ENCODE measurements at places on chromosomes 16 and 17. TPM values are rescaled to one million over a fixed set of nuclear protein-coding genes. Genes with fewer than 3 reads are reported as not detected.

GRCh38 chr16:11084876-11085485 is 140.6 kb downstream of the CLEC16A start:
- no peak for DNase-seq

GRCh38 chr17:20074001-20074400 is 64.8 kb downstream of the SPECC1 start:
- DNase-seq: no peak

- peak; percentile 27 for DNase-seq
Measured at GRCh38 chr17:181245-182049, at the start of gene DOC2B. TSS of gene DOC2B (minus strand) at chr17:181650. CDS start at chr17:181479, 171 bp downstream.

DNA sequence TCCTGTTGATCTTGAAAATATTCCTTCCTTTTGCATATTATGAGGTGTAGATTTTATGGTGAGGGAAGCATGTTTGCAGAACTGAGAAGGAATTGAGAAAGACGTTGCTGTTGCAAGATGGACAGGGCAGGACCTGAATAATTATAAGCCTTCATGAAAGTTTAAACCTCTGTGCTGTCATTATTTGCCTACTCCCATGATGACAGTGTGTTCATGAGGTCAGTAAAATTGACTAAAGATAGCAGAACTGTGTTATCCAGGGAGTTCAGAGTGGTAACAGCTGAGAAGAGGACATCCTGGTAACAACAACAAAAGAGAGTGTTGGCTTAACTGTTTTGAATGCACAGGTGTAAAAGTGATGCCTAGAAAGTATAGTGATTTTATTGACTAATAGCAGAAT is 45.3 kb upstream of the HLF start:
- no peak for DNase-seq

HS3ST3A1 gene
- total RNA-seq: 0.53 TPM

DNA sequence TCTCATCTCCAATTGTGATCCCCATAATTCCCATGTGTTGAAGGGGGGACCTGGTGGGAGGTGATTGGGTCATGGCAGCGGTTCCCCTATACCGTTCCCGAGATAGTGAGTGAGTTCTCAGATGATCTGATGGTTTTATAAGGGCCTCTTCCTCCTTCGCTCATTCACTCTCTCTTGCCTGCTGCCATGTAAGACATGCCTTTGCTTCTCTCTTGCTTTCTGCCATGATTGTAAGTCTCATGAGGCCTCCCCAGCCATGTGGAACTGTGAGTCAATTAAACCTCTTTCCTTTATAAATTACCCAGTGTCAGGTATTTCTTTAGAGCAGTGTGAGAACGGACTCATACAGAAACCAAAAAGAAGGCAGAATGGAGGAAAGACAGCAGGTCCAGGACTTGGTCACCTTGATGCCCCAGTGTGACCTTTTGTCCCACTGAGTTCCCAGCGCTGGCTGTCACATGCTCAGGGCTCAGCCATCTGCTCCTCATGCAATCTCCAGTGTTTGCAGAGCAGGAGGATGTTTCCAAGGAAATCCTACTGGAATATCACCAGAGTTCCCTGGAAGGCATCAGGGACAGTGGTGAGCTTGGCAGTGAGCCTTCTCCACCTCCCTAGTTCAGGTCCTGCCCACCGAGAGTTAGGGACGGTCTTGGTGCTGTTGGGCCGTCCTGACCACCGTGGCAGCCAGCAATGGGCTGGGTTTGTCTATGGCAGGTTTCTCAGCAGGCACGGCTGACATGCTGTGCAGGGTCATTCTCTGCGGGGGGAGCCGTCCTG is 96.7 kb downstream of the SEC14L1 start:
- DNase-seq: no peak

DNA sequence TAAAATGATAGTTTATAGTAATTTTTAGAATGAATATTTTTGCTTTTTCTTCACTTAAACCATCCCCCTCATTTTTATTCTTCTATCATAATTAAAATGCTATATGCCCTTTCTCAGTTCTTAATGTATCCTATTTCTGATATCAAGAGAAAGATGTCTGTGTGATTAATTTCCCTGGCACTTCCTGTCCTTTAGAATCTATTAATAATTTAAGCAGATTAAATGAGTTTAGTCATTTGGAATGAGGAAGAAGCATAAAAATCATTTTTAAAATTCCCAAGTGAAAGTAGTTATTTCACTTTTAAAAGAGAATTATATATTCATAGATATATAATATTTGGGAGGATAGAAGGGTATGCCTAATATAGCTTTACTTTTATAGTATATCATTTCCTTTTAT is 27.8 kb upstream of the CDR2 start:
- DNase-seq: peak; percentile 66

GAST gene
- 0.90 TPM for total RNA-seq

Data from bronchial epithelial cell (primary cell).